ENCODE measurements at places on chromosomes 1 and 21.
A peak's percentile ranks its signal among the peaks of the same experiment; 100 is the strongest.

GRCh38 chr1:99598738-99599411 is 47.0 kb upstream of the PALMD start:
- no peak for DNase-seq

- DNase-seq: no peak
Observed at GRCh38 chr1:50427818-50428779, 4.9 kb upstream of the DMRTA2 start.

DNA sequence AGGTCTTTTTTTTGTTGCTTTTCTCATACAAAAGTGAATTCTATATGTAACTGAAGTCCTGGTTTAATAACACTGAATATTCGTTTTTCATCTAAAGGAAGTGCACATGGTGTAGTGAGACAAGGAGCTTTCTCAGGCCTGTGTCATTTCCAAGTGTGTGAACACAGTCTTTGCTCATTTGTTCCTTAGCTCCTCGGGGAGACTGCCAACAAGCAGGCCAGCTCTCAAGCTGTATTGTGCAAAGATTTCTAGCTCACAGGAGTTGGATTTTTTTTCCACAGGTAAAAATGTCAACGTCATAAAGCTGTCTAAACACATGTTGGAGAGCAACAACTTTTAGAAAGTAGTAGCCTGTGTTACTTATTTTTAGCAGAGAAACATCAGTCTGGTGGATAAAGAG is 87.8 kb upstream of the S1PR1 start:
- no peak for DNase-seq

- DNase-seq: no peak
Observed at GRCh38 chr1:58754683-58755467, 29.0 kb downstream of the JUN start.

DNA sequence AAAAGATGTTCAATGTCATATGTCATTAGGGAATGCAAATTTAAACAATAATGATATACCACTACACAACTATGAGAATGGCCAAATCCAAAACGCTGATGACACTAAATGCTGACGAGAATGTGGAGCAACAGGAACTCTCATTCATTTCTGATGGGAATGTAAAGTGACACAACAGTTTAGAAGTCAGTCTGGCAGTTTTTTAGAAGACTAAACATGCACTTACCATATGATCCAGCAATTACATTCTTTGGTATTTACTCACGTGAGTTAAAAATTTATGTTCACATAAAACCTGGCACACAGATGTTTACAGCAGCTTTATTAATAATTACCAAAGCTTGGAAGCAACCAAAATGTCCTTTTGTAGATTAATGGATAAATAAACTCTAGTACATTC is 110.4 kb upstream of the C1orf21 start:
- DNase-seq: no peak

GRCh38 chr1:6673816-6674398 is 27.7 kb downstream of the DNAJC11 start:
- no peak for DNase-seq

DNA sequence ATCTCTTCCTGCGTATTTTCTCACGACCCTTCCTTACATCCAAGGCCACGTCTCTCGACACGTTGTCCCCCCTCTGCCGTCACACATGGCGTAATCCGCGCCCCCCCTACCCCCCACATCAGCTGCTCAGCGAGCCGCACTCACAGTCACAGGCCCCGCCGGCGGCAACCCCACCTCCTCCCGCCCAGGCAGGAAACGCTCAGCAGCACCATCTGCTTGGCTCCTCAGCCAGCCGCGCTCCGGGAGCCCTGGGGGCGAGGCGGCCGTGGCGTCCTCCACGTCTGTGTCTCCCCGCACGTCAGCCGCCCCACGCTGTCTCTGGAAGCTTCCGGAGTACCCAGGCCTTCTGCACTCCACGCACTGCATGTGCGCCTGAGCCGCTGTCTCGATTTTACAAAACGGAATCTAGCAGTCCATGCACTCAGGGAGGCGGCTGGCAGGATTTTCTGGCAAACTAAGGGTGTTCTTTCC is 64.6 kb downstream of the SIK1 start:
- DNase-seq: no peak

DNA sequence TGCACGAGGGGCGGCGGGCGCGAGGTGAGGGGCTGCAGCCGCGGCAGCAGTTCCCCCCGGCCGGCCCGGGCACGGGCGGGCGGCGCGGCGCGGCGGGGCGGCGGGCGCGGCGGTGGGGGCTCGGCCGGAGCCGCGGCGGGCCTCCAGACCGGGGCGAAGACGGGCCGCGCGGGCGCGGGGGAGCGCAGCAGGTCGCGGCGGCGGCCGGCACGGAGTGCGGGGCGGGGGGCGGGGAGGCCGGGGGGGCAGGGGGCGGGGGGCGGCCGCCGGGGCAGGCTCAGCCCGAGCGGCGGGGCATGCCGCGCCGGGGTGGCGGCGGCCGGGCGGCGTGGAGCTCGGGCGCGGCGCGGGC is 311 bp downstream of the IRF2BP2 start:
- no peak for DNase-seq

GRCh38 chr1:182444497-182444896 is 5.4 kb upstream of the RGSL1 start:
- DNase-seq: no peak

DNA sequence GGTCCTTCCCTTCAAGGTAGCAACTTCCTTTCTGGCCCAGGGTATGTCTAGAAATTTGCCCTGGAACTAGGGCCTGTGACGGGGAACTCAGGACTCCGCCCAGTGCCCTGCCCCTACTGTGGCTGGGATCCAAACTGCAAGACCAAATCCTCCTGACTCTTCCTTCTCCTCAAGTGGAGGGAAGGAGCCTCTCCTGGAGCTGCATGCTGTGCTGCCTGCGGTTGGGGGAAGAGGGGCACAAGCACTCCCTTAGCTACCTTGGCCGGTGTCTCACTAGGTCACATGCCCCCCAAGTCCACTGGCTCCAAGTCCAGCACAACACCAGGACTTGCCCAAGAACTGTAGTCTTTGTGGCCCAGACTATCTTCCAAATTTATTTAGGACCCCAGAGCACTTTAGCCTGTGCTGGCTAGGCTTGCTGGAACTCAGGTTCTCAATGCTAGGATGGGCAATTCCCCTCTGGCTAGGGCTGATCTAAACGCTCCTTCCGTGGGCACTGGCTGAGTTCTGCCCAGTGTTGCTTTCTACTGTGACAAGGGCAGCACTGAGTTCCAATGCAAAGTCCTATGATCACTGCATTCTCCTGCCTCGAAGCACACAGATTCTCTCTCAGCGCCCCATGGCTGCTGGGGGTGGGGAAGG is 12.2 kb downstream of the ADSS2 start:
- DNase-seq: no peak

- no peak for DNase-seq
Observed at GRCh38 chr1:57058652-57059501, 93.1 kb upstream of the C8B start.

DNA sequence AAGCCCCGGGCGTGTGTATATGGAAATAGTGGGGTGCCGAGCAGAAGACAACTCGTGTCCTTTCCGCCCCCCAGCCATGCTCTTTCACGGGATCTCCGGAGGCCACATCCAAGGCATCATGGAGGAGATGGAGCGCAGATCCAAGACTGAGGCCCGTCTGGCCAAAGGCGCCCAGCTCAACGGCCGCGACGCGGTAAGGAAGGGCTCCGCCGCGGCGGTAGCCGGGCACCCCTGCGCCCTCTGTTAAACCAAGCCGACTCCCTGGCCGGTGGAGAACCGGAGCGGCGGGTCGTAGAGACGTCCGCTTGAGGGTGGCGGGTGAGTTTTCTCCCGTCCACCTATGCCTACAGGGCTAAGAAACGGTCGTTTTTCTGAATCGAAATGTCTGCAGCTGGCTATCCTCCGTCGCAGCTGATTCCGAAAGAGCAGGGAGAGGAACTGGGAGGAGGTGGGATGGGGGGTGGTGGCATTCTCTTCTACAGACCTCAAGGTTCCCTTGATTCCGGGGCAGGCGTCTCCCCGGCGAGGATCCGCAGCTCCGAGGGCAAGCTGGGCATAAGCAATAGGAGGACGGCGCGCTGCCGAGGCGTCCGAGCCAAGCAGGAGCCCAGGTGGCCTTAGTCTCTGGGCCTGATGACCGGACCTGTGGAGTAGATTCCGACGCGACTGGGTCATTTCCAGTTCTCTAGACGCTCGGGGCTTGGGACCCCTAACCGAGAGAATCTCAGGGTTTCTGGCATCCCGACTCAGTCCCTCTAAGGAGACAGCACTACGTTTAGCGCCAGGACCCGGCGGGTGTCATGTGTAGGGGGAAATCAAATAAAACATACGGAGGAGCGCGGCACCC is 856 bp downstream of the LHX9 start:
- DNase-seq: no peak

DNA sequence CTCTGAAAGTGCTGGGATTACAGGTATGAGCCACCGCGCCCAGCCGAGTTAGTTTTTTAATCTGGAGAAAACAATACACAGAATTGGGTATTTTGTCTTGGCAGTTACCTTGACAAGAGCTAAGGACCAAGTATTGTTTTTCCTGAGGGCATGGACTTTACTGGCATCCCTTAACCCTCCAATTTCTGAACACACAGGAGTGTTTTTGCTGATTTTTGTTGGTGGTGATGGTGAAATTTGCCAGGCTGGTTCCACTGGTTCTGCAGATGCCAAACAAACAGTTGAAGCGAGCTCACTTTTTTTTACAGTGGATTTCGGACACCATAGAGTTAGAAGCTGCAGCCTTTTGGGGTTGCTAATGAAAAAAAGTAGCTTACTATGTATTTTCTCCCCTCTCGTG is 37.2 kb upstream of the SH3D21 start:
- no peak for DNase-seq

- DNase-seq: no peak
Observed at GRCh38 chr21:41638201-41638790, 128.6 kb downstream of the RIPK4 start.

DNA sequence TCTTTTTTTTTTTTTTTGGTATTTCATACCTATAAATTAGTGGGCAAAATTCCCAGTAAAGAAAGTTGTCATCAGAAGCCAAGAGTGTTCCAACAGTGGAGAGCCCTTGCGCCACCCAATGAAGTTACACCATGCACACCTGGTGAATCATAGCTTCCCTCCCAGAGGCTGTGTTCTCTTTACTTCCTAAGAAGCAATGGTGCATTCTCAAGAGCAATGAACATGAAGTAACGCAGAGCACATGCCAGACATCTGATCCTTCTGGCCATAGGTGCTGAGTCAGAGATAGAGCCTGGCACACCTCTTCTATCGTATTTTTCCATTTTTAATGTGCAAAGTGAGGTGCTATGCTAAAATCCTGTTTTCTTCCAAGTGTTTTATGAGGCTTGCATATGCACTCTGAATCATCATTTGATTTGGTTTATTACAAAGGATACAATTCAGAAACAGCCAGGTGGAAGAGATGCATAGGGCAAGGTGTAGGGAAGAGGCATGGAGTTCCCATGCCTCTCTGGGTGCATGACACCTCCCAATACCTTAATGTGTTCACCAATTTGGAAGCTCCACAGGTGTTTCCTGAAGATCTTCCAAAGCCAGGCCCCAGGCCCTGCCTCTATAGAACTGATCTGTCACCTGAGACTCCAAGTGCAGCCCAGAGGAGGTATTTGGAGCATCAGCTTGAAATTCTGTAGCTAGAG is 408.0 kb downstream of the SIPA1L2 start:
- no peak for DNase-seq

GRCh38 chr1:19338323-19338762 is 26.2 kb downstream of the SLC66A1 start:
- peak; percentile 68 for DNase-seq

GRCh38 chr1:42482635-42483153 is 19.6 kb downstream of the CCDC30 start:
- DNase-seq: no peak

- no peak for DNase-seq
Observed at GRCh38 chr1:67060811-67061218, 6.9 kb upstream of the SLC35D1 start.

DNA sequence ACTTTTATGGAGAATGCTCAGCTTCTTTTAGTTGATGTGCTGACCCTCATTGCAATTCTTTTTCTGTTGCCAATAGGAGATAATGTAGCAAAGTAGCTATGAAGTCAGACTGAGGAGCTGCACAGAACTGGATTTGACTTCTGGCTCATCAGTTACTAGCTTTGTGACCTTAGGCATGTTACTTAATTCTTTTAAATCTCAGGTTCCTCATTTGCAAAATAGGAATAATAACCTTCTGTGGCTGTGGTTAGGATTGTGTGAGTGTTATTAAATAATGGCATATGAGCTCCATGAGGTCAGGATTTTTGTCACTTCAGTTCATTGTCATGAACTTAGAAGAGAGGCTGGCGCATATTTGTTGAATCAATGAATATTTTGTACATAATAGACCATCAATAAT is 237.6 kb upstream of the SGIP1 start:
- no peak for DNase-seq

GRCh38 chr1:105204836-105205371 is 1455.2 kb downstream of the AMY1C start:
- DNase-seq: peak; percentile 19

GRCh38 chr1:117284399-117285215 is 73.9 kb upstream of the VTCN1 start:
- DNase-seq: peak; percentile 75

DNA sequence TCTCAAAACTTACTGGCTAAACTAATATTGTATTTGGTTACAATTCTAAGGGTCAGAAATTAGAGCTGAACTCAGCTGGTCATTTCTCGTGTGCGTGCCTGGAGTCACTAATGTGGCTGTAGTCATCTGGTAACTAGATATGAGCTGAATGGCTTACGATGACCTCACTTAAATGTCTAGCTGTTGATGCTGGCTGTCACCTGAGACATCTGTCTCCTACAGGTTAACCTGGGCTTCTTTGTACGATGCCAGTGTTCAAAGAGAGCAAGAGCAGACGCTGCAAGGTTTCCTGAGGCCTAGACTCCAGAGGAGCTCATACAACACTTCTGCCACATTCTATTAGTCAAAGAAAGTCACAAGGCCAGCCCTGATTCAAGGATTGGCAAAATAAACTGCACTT is 17.1 kb upstream of the ALG6 start:
- DNase-seq: no peak

GRCh38 chr1:5379176-5379759 is 613.0 kb downstream of the NPHP4 start:
- DNase-seq: no peak

DNA sequence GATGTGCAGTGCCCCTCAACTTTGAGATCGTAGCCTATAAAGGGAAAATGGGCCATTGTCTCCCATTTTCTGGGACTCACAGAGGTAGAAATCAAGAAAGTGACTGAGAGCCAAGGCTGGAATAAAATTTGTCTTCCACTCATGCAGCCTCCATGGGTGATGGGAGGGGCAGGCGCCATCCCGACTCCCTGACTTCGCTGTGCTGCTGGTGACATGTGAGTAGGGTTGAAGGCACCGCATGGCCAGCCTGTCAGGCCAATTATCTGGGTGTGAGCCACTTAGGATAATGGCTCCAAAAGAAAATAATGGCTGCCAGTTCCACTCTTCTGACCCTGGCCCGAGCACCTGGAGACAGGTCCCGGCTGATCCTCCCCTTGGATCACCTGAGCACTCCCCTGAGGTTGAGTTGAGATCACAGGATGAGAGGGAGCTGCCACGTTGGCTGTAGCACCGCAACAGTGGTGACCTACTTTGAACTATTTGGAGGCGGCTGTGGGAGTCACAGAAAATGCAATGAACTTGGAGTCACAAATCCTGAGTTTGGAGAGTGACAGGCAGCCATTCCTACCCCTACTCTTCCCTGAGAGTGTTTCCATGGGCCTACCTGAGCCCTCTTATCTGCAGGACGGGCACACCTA is 26.3 kb downstream of the CAPN9 start:
- DNase-seq: no peak

Measured in HEK293T (cell line).